ENCODE measurements at places on chromosomes 3 and 15.

DNA sequence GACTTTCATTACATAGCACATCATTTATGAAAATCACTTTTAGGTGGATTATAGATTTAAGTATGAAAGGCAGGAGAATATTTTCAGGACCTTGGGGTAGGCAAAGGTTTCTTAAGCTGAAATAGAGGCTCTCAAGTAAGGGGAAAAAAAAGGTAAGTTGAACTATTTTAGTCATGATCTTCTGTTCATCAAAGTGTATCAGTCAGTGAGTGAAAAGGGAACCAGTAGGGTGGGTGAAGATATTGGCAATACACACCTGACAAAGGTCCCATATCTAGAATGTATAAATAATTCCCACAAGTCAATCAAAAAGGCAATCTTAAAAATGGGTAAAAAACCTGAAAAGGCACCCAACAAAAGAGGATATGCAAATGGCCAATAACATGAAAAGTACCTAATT lies 218.6 kb downstream of the KLF13 start:
- DNase-seq = no peak

DNA sequence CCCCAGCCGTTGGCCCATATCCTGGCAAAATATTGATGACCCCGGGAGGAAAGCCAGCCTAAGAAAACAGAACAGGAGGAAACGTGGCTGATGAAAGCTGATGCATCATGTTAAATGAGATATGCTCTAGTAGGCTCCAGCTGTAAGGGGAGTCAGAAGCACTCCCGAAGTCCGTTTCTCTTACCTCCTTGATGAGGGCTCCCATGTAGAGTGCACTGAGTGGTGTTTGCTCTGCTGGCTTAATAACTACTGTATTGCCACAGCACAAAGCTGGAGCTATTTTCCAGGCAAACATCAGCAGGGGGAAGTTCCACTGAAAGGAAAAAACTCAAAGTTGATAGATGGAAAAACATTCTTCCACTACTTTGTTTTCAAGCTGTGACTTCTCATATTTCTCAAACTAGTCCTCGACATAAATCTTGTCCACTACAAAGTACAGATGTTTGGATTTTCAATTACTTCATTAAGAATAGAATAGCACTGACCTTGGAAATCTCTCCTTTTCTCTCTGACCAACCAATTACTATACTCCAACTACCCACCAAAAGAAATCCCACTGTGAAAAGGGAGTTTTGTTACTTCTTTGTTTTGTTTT lies 72.7 kb downstream of the ALDH1A2 start:
- no peak for DNase-seq

DNA sequence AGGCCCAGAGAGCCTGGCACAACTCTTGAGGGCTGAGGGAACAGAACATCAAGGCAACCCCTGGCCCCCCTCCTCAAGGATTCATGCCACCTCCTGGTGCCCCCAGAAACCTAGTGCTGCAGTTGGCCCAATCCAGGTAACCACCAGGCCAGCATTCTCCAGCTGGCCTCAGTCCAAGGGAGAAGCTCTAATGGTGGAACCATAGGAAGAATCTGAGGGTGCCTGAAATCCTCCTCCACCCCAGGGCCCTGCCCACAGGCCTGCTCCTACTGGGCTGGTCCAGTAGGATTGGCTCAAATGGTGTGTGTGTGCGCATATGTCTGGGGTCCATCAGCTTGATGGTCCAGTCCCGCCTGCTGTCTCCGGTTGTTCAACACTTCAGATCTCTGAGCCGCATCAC lies 7.7 kb downstream of the HYAL2 start:
- no peak for DNase-seq

GRCh38 chr3:54342676-54343075 lies 220.3 kb downstream of the CACNA2D3 start:
- DNase-seq = no peak

DNA sequence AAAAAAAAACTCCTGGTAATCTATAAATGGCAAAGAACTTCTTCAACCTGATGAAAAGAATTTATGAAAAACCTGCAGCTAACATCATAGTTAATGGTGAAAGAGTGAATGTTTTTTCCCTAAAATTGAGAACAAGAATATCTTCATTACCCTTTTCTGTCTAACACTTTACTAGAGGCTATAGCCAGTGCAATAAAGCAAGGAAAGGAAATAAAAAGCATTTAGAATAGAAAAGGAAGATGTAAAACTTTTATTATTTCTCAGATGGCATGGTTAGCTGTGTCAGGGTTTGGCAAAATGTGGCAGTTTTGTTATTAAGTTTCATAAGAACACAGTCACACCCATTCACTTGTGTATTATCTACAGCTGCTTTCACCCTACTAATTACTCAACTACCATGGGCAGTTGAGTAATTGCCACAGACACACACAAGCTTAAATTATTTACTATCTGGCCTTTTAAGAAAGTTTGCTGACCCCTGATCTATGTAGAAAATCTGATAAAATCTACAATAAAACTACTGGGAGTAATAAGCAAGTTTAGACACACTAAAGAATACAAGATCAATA lies 465.1 kb downstream of the MAGI1 start:
- DNase-seq = no peak

DNA sequence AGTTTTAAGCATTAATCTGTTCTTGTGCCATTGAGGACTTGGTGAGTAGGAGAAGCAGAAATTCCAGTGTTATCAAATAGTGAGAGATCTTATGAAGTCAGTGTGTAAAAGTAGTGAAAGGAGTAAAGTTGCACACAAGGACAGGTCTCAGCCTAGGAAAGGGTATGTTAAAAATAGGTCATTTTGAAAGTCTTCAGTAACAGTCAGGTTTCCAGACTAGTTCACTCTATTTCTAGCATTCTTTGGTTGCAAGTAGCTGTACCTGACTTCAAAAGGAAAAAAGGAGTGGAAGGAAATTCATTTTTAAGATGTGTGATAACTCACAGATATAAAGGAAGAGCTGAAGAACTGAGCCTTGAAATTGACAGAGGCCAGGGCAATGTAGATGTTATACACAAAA lies 250.1 kb upstream of the SATB1 start:
- no peak for DNase-seq

DNA sequence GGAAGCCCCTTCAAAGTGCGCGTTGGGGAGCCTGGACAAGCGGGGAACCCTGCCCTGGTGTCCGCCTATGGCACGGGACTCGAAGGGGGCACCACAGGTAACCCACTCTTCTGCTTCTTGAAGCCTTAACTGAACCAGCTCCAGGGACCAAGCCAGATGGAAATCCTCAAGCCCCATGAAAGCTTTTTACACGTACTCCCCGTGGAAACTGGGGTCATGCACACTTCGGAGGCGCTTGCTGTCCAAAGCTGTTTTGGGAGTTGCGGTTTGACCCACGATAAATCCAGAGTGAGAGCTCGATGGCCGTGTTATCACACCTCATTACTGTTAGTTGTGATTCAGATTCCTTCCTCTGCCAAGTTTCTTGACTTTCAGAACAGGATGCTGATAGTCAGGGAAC lies 47.5 kb downstream of the DNASE1L3 start:
- DNase-seq = no peak

- no peak for DNase-seq
Measured at GRCh38 chr3:177196456-177197040, 734 bp downstream of the TBL1XR1 start.

DNA sequence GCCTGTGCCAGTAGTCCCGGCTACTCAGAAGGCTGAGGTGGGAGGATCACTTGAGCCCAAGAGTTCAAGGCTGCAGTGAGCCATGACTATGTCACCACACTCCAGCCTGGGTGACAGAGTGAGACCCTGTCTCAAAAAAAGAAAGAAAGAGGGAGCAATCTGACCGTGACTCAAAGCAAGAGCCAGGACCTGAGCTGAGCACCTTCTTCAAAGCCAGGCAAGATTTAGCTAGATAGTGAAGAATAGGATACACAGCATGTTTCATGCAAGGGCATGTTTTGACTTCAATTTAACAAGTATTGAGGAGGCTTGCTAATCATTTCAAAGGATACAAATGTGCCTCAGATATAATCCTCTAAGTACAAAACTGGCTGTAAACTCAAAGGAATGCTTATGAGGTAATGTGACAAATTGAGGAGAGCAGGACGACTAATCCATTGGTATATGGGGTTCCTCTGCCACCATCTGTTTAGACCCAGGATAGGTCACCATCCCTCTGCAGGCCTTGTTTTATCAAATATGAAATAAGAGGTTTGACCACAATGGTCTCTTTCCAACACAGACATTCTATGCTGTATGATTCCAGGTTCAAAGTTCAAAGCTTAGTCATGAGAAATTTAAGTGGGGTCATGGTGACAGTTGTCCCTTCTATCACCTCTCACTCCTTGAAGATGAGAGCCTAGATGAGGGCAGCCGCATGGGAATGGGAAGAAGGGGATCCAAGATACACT lies 33.2 kb downstream of the RAB27A start:
- DNase-seq = no peak

Data from NCI-H748 treated with DMSO at 0.1 percent for 48 hours (cell line).